ENCODE measurements at places on chromosomes 4 and X. TPM values are rescaled to one million over a fixed set of nuclear protein-coding genes. Genes with fewer than 3 reads are reported as not detected.

DNA sequence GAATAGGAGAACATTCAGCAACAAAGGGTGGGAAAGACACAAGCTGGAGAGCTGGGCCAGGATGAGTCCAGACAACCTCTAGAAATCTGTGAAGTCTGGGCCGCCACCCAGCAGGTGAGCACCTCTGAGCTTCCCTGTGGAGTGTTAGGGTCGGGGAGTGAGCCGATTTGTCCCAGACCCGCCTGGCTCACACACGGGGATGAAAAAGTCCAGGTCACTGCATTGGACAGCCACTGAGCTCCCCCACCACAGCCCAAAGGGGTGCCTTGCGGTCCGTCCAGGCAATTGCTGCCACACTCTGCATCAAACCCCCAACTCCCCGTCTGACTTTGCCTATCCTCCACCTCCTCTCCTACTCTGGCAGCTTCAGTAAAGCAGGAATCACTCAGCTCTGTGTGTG is 38.7 kb downstream of the NHSL2 start:
- DNase-seq: no peak

GRCh38 chr4:81225252-81225651 is 10.2 kb upstream of the PRKG2 start:
- DNase-seq: no peak

GRCh38 chrX:68749426-68749825 is 79.4 kb upstream of the EFNB1 start:
- no peak for DNase-seq

GRCh38 chr4:153850533-153851280 is 61.8 kb upstream of the SFRP2 start:
- no peak for DNase-seq

GRCh38 chr4:120841580-120841979 is 80.9 kb downstream of the PRDM5 start:
- DNase-seq: no peak

- DNase-seq: no peak
Observed at GRCh38 chr4:182314537-182314936, 71.3 kb downstream of the TENM3 start.

- no peak for DNase-seq
Observed at GRCh38 chrX:110082161-110082560, 79.2 kb downstream of the TMEM164 start.

GRCh38 chr4:81870275-81870674 is 398.6 kb upstream of the RASGEF1B start:
- no peak for DNase-seq

GRCh38 chr4:6446538-6447451 is 25.6 kb downstream of the PPP2R2C start:
- no peak for DNase-seq

- DNase-seq: no peak
Observed at GRCh38 chr4:38180456-38180855, 220.3 kb downstream of the PTTG2 start.

GRCh38 chr4:76449362-76449767 is 14.3 kb downstream of the SHROOM3 start:
- DNase-seq: no peak

ADGRG2 gene
- total RNA-seq: not detected

HSD17B11 gene
- 26.0 TPM for total RNA-seq

SMAD1 gene
- 37.4 TPM for total RNA-seq

TMEM131L gene
- total RNA-seq: 15.5 TPM

Data from dorsolateral prefrontal cortex (tissue), 122 donors.